ENCODE measurements at places on chromosomes 12 and 14.
A peak's percentile ranks its signal among the peaks of the same experiment; 100 is the strongest.

- DNase-seq: no peak
Measured at GRCh38 chr12:47114481-47114892, 34.7 kb upstream of the AMIGO2 start.

DNA sequence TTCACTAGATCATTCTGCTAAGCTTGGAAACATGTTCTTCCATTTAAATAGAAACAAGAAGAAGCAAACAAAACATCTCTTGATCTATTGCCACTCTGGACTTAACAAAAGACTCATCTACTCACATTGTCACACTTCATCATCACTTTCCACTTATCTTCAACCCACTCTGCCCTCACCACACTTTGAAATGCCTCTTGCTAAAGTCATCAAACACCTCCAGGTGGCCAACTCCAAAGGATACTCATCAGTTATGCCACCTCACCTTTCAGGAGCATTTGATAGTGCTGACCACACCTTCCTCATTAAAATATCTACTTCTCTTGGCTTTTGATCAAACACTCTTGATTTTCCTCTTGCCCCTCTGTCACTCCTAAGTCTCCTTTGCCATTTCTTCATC lies 7.2 kb downstream of the EFCAB11 start:
- DNase-seq: no peak

DNA sequence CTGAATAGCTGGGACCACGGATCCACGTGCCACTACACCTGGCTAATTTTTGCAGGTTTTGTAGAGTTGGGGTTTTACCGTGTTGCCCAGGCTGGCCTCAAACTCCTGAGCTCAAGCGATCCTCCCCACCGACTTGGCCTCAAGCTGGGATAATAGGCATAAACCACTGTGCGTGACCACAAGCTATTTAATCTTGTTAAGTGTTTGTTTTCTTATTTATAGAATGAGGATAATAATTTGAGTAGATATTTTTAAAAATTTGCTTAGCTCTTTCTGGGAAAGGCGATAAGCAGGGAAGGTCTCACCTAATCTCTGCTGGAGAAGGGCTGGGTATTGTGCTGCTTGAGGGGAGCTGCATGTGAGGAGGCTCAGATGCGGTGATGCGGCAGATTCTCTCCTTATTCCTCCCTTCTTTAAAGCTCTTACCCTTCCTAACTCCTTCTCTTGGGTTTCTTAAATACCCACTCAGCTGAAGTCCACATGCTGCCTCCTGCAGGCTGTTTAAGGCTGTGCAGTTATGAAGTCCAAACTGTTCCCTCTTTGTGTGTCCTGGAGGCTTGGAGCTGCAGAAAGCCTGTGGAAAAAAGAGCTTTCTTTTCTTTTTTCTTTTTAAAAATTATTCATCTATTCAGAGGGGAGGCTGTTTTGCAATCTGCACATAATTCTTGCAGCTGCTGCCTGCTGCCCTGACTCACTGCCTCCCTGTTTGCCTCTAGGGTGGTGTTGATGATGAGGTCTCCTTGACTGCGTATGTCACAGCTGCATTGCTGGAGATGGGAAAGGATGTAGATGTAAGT lies 37.9 kb downstream of the A2ML1 start:
- peak; percentile 49 for DNase-seq

- peak; percentile 31 for DNase-seq
Measured at GRCh38 chr14:65103150-65103760, 938 bp upstream of the MAX start.

- DNase-seq: no peak
Measured at GRCh38 chr12:88496891-88497371, 83.3 kb downstream of the KITLG start.

All from stimulated activated CD4-positive, alpha-beta T cell treated with anti-CD3 and anti-CD28 coated beads, Interleukin-15, amount 100 ng/mL, for 24 hours (primary cell).